CD8-positive, alpha-beta T cell (primary cell): ENCODE measurements at places on chromosomes 11 and 22.

DNA sequence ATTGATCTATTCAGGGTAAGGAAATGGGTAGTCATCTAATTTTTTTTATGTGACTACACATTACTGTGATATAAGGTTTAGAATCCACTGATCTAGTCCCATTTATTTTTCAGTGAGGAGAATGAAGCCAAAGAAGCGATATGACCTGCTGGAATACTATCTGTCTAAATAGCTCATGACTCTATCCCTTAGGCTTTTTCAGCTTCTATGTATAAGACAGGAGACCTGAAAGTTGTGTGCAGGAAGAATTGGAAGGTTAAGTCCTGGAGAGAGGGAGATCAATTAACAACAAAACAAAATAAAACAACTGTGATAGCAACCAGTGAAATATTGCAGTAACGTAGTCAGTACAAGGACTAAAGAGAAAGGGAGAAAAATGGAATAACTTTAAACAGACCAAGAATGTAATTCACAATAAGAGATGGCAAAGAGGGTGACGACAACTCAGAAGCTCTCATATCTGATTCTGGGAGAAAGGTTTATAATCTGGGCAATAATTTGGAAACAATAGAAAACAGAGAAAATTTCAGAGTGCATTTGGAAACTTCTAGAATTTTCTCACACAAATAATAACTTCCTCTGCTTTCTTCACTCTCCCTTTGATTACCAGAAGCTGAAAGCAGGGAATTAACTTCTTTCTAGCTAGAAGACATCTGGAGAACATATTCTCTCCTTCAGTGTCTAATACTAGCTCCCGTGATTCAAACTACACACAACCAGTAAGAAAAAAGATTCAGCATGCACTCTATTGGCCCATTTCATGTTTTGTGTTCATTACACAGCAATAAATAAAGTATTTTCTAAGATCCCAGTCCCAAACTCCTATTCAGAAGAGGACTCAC is 19.2 kb upstream of the CASP12 start:
- no peak for DNase-seq

DNA sequence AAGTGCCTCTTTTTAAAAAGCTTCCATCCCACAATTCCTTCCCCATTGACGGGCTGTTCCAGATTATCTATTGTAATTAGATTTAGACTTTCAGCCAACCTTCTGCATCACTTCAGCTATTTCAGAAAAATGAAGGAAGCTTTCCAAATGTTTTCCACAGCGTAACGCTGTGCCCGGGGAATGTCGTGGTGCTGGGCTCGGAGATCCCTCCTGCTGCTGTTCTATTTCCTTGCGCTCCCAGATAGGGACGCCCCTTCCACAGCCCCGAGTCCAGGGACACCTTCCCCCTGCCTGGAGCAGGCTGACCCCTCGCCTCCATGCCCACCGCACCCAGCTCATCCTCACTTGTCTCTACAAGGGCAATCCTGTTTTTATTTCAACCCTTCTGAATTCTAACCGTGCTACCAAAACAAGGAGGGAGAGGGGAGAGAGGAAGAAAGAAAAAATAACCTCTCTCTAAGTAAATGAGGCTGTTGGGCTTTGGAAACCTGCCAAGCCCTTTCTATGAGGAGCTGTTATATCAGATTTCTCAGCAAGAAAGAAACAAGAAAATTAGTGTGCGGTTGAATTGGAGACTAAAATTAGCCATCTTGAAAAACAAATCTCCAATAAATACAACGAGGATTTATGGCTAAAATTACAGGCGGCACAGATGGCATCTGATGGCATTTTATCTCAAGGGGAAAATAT is 366.9 kb downstream of the BRD1 start:
- no peak for DNase-seq

GRCh38 chr11:11856638-11857037 is 14.9 kb downstream of the USP47 start:
- no peak for DNase-seq

- DNase-seq, result peak; percentile 52
These were observed 15.7 kb upstream of the FAM83F start for GRCh38 chr22:39979048-39979447.

GRCh38 chr11:77144857-77145428 is 16.9 kb downstream of the MYO7A start:
- no peak for DNase-seq

DNA sequence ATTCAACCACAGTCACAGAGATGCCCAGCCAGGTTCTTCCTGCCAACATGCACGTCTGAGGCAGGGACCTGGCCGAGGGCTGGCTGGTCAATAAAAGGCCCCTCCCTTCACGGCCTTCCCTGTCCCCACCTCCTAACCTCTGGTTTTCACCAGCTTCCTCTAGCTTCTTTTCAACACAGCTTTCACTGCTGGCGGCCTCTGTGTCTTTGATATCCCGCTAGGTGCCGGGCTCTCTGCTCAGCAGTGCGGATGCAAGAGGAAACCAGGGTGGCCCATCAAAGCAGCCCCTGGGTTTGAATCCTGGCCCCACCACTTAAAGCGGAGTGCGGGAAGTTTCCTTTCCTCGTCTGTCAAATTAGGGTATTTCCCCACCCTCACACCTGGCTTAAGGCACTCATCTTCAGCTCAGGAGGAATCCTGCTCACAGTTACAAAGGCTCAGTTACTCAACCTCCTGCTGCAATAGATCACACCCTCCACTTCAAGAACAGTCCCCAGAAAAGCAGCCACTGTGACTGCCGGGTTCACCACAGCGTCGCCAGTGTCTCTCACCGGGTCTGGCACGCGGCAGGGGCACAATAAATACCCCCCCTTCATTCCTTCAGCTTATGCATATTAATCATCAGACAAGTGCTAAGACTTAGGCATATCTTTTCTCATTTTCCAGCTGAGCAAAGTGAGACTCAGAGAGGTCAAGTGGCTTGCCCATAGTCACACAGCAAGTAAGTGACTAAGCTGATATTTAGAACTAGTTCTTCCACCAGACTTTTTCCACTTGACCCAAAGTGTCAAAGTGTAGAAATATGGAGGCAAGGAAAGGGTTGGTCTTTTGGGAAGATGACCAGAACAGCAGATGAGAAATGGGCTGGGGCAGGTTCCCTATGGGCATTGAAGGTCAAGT is 45.7 kb downstream of the TXN2 start:
- peak; percentile 85 for DNase-seq

DNA sequence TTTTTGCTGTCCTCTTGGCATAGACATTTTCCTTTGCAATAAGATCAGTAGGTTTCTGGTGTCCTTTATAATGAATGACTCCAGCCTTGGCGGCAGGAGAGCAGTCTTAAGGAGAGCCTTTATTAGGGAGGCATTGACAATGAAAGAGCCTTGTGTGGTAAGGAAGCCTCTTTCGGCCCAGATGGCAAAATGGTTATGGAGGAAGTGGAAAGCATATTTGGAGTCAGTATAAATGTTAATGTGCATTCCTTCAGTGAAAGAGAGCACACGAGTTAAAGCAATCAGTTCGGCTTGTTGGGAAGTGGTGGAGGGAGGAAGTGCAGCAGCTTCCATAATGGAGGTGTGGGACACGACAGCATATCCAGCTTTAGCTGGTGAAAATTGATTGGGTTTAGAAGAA is 18.1 kb upstream of the ANO1 start:
- DNase-seq, result no peak

GRCh38 chr11:75775056-75775455 is 6.5 kb downstream of the DGAT2 start:
- no peak for DNase-seq

GRCh38 chr11:44899959-44900358 is 50.7 kb downstream of the TP53I11 start:
- DNase-seq, result no peak

- DNase-seq, result no peak
These were observed 165.5 kb upstream of the C11orf58 start for GRCh38 chr11:16572945-16573344.

GRCh38 chr11:69369945-69370344 is 76.0 kb downstream of the MYEOV start:
- DNase-seq, result no peak

DNA sequence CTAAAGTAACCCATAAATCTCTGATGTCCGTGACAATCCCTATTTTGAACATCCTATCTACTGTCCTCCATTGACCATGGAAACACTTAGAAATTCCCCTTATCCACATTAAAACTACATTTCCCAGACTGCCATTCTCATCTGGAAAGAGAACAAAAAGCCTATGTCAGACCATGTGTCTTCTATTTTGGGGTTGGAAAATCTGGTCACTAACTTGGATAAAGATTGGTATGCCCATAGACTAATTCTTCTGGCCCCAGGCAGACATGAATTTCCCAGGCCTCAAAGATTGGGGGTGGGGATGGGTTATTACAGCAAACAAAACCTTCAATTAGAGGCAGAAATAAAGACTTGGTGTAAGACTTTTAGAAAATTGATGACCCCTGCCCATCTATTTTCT is 30.9 kb upstream of the CREB3L1 start:
- no peak for DNase-seq

DNA sequence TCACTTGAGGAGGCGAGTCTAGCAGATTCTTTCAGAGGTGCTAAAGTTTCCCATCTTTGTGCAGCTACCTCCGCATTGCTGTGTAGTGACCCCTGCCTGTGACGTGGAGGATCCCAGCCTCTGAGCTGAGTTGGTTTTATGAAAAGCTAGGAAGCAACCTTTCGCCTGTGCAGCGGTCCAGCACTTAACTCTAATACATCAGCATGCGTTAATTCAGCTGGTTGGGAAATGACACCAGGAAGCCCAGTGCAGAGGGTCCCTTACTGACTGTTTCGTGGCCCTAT is 8.9 kb upstream of the SAMM50 start:
- DNase-seq, result no peak

DNA sequence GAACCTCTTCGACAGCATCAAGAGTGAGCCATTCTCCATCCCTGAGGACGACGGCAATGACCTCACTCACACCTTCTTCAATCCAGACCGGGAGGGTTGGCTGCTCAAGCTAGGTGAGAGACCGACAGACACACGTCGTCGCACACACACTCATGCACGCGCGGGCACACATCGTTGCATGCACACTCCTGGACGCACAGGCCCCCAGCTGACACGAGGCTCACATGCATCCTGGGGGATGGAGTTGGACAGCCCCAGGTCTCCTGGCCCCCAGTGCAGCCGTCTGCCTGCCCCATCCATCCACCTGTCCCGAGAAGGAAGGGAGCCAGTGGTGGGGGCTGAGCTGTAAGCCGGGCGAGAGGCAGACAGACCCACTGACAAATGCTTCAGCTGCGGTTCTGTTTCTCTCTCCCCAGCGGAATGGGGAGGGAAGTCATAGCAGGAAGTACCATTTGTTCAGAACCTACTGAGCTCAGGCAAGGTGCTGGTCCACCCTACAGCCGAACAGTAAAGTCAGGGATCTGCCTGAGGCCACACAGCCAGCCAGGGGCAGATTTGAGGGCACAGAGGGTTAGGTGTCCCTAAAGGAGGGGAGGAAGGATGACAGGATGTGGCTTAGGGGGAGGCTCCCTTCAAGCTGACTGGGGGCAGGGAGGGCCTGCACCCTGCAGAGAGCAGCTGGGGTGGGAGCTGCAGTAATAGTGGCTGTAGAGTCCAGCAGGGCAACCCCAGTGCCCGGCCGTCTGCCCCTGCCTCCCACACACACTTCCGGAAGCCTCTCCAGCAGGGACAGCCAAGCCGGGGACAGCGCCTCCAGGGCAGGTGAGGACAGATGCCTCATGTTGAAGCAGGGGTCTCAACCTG is 27.1 kb downstream of the CYTH4 start:
- DNase-seq, result peak; percentile 82

DNA sequence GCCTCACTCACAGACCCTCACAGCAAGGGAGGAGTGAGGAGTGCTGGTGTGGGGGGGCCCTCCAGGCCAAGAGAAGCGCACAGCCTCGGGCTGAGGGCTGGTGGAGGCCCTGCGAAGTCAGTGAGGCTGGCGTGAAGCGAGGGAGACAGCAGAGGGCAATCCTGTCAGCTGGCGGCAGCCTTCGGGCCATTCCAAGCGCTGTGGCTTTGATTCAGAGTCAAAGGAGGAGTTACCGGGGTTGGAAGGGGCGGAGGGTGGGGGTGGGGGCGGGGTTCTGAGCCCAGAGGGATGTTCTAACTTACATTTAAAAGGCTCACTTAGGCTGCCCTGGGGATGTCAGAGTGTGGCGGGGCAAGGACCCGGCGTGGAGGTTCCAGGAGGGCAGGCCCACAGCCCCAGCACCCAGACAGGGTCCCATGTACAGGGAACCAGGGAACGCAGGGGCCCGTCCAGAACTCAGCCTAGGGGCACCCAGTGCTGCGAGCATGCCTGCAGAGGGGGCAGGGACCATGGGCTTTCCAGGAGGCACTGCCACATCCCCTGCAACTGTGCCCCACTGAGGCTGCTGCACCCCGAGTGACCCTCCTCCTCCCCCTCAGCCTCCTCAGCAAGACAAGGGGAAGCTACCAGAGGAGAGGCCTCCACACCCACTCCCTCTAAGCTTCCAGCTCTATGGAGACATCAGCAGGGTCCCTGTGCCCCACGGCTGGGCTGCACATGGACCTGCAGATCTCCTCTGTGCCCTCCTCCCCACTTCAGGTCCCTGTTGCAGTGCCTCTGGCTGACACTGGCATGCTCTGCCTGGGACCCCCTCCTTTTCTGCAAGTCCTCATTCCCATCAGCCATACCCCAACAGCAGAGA is 39.7 kb upstream of the TTLL12 start:
- DNase-seq, result no peak

- DNase-seq, result no peak
These were observed 11.8 kb downstream of the CDCA5 start for GRCh38 chr11:65071907-65072630.

DNA sequence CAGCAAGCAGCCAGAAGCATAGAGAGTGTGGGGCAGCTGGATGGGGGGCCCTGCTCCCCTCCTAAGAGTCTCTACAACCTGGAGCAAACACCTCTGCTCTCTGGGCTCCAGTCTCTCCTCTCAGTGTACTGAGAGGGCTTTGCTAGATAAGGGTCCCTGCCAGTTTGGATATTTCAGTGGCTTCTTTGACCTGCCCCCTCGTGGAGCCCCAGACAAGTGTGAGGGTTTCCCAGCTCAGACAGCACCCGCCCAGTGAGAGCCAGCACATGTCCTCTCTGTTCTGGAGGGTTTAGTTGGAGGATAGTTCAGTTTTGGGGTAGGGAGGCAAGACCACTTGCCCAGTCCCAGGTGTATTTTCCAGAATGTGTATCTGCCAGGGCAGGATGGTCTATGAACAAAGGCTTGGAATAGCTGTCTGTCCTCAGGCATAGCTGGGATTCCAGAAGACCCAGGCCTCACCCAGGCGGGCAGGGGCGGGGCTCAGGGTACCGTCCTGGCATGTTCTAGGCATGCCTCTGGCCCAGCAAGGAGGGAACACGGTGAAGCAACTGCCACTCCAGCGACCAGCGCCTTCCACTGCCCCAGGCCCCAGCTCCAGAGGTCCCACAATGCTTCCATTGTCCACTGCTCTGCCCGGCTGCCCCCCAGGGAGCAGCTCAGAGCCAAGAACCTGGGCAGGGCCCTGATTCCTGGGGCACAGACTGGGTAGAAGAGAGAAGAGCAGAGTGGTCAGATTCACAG is 7.5 kb upstream of the MICALL1 start:
- DNase-seq, result no peak

- no peak for DNase-seq
These were observed 37.3 kb downstream of the C11orf96 start for GRCh38 chr11:43979571-43980219.

- no peak for DNase-seq
These were observed 24.1 kb downstream of the ZNRF3 start for GRCh38 chr22:28907311-28908008.

- DNase-seq, result no peak
These were observed 125.3 kb downstream of the MORC2 start for GRCh38 chr22:30843245-30843644.

- no peak for DNase-seq
These were observed 66.2 kb upstream of the ZC3H12C start for GRCh38 chr11:110026858-110027626.
